ENCODE measurements at places on chromosomes 3 and 15.

DNA sequence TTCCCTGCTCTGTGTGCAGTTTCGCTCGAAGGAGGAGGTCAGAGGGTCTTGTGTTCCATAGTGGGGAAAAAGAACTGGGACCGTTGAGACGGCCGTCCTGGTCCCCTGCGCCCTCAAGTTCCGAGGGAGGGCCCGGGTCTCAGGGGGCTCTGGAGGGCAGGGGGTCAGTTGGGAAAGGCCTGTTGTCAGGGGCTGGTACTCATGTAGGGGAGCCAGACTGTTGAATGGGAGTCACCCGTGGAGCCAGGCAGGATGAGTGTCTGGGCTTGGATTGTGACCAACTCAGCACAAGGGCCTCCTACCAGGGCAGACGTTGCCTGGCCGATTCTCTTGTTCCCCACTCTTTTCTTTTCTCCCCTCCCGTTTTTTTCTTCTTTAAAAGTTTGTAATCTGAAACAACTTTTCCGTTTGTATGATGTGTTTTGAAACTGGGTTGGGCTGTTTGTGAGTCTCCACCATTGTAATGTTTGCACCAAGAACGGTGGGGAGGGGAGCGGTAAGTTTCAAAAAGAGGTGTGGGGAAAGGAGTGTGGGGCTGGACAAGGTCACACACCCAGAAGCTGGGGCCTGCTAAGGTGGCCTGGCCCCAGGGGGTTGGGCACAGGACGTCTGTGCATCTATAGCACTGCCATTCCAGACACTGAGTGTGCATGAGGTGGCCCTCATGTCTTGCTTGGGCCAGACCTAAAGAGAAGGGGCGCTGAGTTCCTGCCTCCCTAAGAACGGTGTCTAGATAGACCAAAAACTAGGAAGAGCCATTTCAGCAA is 1.1 kb downstream of the CMTM7 start:
- DNase-seq, result no peak

DNA sequence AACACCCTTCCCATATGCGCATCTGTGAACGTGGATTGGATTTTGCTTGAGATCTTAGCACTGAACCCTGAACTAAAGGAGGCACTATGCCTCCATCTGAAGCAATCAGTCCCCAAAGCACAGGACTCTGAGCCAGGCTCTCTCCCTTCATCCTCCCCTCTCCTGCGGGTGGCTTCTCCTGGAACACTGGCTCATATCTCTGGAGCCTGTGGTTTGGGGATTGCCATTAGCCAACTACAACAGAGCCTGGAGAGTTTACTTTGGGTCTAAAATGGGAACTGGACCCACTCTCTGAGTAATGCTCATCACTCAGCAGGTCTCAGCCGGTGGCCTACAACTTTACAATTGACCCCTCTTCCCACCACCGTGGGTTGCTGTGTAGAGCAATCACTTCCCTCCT is 190.8 kb upstream of the HES1 start:
- no peak for DNase-seq

DNA sequence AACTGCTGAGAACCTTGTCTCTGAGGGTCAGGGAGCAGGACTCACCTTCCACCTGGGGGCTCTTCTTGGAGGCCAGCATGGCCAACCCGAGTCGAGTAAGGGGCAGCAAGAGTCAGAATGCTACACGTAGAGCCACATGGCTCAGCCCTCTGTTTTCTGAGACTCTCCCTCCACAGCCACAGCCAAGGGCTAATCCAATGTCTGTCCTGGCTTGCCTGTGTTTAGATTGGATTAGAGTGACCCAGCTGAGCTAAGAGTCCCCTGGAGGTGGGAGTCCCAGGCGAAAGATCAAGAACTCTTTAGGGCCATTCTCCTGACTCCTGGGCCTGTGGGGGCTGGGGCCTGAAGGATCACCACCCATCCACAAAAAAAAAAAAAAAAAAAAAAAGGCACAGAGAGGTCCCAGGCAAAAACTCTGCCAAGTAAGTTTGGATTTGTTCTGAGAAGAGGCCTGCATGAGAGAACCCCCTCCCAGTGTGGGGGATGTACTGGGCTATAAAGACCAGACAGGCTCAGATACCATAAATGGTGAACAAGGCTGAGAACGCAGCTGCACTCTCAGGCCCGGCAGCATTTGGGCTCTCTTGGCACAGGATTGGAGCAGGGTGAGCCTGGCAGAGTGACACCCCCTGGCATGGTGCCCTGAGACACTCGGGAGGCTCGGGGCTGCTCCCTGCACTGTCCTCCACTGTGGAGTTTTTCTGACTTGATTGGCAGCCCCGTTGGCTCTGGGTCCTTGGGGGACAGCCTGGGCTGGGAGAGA is 88.0 kb upstream of the OSBPL11 start:
- no peak for DNase-seq

GRCh38 chr3:178043084-178043483 is 493.2 kb upstream of the KCNMB2 start:
- DNase-seq, result no peak

DNA sequence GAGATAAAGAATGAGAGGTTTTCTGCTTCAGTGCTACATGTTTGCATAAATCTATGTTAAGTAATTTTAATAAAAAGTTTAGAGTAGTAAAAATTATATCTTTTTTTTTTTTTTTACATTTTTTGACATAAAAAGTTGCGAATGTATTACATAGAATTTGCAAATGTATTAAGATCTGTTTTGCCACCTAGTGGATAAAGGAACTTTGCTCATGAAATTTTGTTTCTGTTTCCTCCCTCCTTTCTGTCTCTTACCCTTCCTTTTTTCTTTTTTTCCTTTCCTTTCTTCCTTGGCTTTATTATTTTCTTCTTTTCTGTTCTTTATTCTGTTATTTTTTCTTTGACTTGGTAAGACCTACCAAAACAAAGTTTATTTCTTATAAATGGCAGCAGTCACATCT is 58.5 kb upstream of the UTS2B start:
- no peak for DNase-seq

GRCh38 chr3:60301142-60301541 is 950.1 kb downstream of the FHIT start:
- no peak for DNase-seq

DNA sequence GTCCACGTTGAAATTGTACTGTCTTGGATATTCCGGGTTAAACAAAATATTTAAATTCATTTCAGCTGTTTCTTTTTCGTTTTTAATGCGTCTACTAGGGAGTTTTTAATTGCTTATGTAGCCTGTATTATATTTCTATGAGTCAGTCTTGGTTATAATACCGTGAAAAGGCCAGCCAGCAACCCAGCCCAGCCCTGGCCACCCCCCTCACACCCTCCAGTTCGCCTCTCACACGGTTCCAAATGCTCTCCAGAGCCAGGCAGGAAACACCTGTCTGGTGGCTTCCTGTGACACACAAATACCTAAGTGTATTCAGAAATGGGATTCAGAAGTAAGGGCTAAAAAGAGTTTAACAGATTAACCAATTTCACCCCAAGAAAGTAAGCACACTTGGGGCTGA is 4.4 kb downstream of the SH3BP5 start:
- DNase-seq, result no peak

- no peak for DNase-seq
These were observed 359.2 kb upstream of the THRB start for GRCh38 chr3:24853685-24854490.

- DNase-seq, result no peak
These were observed 15.8 kb upstream of the GRM2 start for GRCh38 chr3:51691021-51691420.

DNA sequence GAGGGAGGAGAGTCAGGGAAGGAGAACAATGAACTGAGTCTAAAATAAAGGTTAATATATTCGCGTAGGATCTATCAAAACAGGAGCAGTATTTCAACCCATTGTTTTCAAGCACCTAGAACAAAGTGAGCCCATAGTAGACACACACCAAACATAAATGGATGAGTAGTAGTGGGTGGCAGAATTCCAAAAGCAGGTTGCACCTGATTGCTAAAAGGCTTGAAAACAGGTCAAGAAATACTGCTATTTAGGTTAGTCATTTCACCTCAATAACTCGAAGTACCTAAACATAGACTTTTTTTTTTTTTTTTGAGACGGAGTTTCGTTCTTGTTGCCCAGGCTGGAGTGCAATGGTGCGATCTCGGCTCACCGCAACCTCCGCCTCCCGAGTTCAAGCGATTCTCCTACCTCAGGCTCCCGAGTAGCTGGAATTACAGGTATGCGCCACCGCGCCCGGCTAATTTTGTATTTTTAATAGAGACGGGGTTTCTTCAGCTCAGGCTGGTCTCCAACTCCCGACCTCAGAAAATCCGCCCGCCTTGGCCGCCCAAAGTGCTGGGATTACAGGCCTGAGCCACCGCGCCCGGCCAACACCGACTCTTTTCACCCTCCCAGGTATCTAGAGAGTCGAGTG is 855 bp upstream of the ABHD5 start:
- no peak for DNase-seq

- no peak for DNase-seq
These were observed 8.6 kb upstream of the ADAM10 start for GRCh38 chr15:58758141-58758540.

GRCh38 chr15:73368301-73369136 is at the start of gene HCN4:
Gene HCN4 (minus strand): TSS chr15:73368958. CDS start chr15:73368270, 688 bp downstream.
- peak; percentile 84 for DNase-seq

DNA sequence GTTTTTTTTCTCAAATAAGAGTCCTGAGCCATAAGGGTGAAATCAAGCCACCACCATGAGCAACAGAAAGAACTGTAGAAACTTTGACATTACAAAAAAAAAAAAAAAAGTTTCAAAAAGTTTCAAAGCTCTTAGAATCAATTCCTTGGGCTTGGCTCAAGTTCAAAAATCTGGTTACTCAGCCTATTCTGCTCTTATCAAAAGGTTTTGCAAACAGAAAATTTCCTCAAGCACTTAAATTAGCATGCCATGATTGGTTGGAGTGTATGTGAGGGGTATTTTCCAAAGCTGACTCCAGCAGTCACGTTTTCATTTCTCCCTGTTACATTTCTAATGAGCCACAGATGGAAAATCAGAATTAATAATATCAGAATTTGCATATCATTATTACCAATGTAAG is 12.1 kb upstream of the PEX5L start:
- no peak for DNase-seq

- DNase-seq, result no peak
These were observed 224.4 kb upstream of the ICE2 start for GRCh38 chr15:60703207-60703933.

DNA sequence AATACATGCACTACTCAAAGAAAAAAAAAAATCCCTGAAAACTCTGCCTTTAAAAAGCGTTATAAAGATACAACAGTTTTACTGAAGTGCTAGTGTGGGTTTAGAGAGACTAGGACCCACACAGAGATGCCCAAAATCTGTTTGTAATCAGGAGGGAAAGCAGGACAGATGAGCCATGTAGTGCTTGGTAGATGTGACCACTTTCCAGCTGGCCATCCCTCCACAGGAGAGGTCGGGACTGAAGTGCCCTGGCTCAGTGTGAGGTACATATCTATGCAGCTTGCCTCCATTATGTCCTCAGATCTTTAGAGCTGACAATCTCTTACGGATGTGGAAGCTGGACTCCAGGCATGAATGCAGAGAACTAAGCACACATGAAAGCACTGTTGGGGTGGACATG is 57.5 kb upstream of the NANOGP8 start:
- no peak for DNase-seq

- no peak for DNase-seq
These were observed 29.9 kb downstream of the PDIA5 start for GRCh38 chr3:123096731-123097130.

- no peak for DNase-seq
These were observed 258.9 kb downstream of the FHIT start for GRCh38 chr3:60992395-60992794.

- no peak for DNase-seq
These were observed 195.4 kb downstream of the TNIK start for GRCh38 chr3:171264758-171265157.

- DNase-seq, result no peak
These were observed 491.7 kb upstream of the RASGRP1 start for GRCh38 chr15:39056357-39056756.

DNA sequence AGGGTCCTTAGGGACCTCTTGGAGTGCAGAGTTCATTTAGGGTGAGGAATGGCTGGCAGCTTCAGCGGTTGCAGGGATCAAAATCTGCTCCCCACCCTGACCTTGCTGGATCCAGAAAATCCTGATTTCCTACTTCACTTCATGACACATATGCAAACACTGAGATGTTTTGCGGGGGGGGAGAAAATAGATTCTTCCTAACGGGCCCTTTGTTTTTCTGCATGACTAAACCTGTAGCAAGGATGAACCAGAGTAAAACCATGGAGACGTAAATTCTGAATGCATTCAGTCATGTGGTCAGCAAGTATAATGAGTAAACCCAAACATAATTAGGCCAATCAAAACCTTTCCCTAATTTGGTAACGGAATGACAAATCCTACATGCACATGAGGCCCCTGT is 20.0 kb upstream of the RBP1 start:
- no peak for DNase-seq

- no peak for DNase-seq
These were observed 62.5 kb downstream of the CBLB start for GRCh38 chr3:105806359-105806758.

DNA sequence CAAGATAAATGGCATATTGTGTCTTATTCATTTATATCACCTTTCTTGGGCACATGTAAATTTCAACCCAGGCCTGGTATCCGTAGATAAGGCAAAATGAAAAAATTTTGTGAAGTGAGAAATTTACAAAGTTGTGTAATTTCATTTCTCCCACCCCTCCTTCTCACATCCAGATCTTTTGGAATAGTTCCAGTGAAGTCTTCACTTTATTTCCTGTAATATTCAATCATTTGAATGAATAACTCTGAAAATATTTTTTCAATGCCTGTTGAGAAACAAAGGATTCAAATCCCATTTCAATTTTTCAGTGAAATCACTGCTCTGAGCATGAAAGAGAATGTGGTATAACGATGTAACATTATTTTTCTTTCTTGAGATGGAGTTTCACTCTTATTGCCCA is 53.4 kb downstream of the BTLA start:
- DNase-seq, result no peak

- DNase-seq, result no peak
These were observed 98.1 kb downstream of the TPRA1 start for GRCh38 chr3:127492426-127492825.

- DNase-seq, result no peak
These were observed 224.8 kb upstream of the NANOGP8 start for GRCh38 chr15:35309886-35310285.
